ENCODE measurements at places on chromosomes 11 and 22.

GRCh38 chr11:35344681-35345574 is 74.4 kb downstream of the SLC1A2 start:
- no peak for DNase-seq

DNA sequence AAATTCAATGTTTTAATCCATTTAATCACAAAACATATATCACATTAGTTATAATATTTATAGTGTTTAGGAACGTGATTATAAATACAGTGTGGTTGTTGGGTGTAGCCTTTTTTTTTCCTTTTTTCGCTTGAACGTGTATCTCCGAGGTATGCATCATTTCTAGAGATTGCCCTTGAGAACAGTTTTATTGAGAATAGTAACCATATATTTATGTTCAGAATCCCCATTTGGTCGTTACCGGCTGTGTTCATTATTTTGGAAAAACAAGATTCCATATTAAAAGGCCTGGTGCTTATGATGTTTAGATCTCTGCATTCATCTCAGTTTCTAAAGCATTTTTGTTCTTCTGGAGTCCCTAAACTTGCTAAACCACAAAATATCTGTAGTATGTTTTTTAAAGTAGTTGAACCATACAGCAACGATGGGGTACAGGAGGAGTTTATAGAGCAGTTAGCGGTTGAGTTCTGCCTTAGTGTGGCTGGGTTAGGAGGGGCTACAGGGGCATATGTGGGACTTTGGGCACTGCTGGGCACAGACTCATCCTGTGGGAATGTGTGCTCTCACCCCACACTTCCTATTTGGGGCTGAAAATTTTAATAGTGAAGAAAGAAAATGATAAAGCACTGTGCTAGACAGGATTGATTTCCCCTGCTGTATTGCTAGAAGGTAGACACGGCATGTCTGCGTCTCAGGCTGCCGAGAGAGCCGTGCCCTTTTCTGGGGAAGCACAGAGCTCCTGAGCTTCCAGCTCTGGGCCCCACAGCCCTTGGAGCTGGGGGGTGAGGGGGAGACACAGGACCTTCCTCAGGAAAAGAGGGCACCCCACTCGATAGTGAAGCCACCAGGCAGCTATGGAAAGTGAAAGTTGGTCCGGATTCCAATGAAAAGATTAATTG is 81.5 kb upstream of the PPARA start:
- no peak for DNase-seq

GRCh38 chr11:120985718-120986569 is 38.0 kb upstream of the TBCEL start:
- peak; percentile 69 for DNase-seq

GRCh38 chr22:26573026-26573662 is 16.8 kb downstream of the TPST2 start:
- DNase-seq = no peak

DNA sequence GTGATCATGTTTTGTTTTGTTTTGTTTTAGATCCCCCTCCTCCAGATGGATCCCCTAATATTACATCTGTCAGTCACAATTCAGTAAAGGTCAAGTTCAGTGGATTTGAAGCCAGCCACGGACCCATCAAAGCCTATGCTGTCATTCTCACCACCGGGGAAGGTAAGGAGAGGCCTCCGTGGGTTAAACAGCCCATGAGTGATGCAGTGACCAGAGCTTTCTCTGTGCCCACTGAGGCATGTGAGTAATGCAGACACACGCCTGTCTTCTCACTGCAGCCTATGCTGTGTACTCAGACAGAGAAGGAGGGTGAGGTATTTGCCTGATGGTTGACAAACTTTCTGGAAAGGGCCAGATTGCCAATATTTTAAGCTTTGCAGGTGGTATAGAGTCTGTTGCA is 73.7 kb upstream of the OR4B1 start:
- no peak for DNase-seq

GRCh38 chr11:76181371-76181770 is 24.9 kb downstream of the WNT11 start:
- DNase-seq = no peak

DNA sequence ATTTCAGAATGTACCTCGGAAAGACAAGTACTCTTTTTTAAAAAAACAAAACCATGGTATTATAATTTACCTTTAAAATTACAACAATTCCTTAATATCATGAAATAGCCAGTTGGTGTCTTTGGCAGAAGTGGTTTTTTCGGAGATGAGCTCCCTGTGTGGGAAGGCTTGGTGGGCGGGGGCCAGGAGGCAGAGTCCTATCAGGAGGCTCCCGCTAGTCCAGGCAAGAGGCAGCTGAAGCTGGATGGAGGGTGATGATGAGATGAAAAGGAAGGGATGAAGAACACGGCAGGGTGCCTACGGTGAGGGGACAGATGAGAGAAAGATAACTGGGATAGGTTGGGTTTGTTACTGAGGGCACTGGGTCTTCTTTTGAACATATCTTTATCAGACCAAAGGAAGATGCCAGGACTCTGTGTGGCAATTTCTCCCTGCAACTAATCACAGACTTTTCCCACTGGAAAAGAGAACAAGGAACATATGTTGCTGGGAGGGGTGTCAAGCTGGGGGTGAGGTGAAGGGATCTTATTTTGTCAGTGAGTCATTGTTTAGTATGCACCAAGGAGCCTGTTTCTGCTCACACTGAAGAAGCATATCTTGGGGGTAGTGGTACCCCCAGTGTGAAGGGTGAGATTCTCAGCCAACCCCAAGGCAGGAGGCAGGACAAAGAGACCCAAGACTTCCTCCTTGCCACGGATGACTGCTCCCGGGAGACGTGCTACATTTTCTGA is 91.5 kb upstream of the YWHAH start:
- no peak for DNase-seq

- DNase-seq = no peak
These were observed 79.8 kb upstream of the GRK3 start for GRCh38 chr22:25484521-25485315.

DNA sequence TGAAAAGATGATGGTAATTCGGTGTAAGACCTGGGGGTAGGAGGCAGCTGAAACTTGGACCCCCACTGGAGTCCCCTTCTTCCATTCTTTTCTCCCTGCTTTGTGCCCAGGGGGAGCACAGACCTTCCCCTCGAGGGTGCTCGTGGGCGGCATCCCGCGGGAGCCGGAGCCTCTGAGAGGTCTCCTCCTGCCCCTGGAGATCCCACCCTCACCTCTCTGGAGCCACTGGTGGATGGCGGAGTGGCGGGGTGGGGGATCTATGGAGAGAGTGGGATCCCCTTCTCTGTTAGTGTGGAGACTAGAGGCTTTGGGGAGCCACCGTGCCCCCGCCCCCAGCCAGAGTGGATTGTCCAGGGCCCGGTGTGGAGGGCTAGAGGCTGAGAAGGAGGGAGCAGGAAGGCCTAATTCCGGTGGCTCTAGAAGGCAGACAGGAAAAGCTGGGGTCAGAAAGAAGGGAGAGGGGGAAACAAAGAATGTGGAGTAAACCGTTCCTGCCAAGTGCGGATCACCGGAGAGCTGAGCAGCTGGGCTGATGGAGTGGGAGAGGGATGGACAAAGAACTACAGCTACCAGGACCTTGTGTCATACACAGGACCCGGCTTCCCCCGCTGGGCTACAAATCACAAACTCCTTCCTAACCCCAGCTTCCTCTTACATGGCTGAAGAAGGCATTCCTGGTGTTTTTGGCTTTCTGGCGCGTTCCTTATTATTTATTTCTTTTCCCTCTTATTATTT is 41.9 kb downstream of the KCNJ1 start:
- DNase-seq = no peak
